ENCODE measurements at places on chromosomes 3 and 15.

- DNase-seq: no peak
Measured at GRCh38 chr3:126208606-126209256, 28.3 kb upstream of the ALDH1L1 start.

DNA sequence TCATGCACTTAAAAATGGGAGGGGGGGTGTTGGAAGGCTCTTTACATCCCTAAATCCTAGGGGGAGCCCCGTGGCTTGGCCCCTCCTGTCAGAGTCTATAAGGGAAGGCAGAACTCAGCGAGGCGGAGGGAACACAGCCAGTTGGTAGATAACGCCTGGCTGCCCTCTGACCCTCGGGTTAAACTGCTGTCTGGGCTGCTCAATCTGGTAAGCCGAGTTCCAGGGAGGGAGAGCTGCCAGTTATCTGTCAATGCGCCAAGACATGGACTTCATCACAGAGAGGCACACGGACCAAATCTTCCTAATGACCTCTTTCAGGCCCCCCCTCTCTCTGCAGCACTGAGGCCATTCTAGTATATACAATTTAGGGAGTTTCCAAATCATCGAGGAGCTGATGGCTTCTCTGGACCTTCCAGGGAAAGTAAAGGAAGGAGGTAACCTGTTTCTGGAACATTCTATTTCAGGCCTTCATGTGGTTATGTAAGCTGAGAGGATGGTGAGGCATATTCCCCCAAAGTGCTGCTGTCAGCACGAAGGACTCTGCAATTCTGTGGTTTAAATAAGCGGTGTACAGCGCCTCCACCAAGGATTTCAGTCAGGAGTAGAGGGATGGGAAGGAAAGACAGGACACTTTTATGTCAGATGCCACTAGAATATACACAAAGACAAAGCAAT is 349.0 kb downstream of the MCTP2 start:
- no peak for DNase-seq

DNA sequence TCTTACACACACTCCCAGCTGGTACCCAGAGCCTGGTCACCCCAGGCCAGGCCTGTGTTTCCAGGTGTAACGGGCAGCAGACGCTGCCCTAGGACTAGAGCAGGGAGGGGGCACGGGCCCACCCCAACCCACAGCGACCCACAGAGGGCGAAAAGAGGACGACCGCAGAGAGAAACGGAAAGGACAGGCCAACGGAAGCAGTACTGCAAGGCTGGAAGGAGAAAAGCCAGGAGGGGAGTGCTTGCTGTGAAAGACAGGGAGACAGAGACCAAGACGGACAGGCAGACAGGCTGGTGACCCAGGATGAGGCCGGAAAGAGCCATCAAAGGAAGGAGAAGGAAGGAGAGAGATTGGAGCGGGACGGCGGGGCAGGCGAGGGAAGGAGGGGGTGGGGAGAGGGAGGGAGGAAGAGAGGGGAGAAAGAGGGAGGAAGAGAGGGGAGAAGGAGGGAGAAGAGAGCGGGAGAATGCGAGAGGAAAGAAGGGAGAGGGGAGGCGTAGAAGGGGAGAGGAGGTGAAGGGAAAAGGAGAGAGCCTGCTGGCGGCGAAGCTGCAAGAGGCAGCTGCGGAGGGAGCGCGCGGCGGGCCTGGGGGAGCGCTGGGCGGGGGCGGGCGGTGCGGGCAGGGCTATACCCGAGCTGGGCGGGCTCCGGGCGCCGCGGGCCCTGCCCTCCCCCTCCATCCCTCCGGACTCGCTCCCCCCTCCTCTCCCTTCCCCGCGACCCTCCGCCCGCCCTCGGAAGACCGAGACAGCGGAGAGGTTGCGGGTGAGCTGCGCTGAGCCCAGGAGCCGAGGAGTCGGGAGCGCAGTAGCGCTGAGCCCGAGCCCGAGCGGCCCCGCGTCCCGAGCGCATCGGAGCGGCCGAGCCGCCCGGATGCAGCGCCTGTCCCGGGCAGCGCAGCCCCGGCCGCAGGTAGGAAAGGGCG is at the start of gene SLC6A1:
TSS of gene SLC6A1 (plus strand) at position 732 of the 926 bp plus-strand sequence. CDS start 24,464 bp downstream, outside the sequence.
- no peak for DNase-seq

DNA sequence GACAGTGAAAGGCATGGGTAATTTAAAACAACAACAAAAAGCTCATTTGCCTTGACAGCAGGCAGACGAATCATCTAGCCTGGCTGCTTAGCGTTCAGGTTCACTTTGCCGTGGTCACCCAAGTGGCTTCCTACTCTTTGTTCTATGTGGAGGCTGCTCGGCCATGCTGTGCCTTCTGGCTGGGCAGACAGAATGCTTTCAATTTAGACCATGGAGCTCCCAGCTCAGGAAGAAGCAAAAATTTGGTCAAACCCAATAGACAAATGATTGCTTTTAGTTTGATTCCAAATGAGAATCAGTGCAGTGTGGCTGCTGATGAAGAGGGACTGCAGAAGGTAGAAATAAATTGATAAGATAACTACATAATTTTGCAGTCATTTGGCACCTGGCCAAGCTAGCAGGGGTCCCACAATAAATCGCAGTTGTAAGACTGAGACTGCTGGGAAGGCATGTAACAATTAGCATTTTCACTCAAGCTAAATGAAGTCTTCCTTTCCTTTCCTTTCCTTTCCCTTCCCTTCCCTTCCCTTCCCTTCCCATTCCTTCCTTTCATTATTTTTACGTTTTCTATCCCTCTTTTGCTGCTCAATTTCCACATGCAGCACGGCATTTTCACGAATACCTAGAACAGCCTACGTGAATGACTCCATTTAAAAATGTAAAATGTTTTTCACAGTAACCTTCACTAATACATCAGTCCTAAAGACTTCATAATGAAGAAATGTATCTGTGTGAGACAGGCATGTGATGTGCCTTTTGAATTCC is 360.4 kb upstream of the TGFBR2 start:
- no peak for DNase-seq

GRCh38 chr3:50217681-50218080 is 12.6 kb downstream of the SLC38A3 start:
- no peak for DNase-seq

DNA sequence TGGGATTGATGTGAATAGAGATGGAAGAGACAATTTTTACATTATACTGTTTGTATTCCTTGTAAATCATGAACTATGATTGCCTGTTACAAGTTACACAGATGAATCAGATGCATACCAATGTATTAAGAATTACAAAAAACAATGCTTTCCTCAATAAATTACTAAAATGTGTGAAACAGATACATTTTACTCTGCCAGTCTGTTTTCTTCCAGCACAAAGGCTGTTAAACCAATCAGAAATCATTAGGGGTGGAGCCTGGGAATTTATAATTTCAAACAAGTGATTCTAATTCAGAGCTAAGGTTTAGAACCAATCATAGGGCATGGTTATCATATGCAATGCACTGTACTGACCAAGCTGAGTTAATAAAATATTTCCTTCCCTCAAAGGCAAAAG is 21.8 kb upstream of the ANKRD28 start:
- no peak for DNase-seq

Data from stimulated activated CD4-positive, alpha-beta T cell treated with anti-CD3 and anti-CD28 coated beads, Interleukin-1b, Interleukin-23, amount 100 ng/mL, for 24 hours (primary cell).